ENCODE measurements at places on chromosomes 12 and 14.

GRCh38 chr12:40770781-40771180 is 78.5 kb downstream of the CNTN1 start:
- DNase-seq: no peak

DNA sequence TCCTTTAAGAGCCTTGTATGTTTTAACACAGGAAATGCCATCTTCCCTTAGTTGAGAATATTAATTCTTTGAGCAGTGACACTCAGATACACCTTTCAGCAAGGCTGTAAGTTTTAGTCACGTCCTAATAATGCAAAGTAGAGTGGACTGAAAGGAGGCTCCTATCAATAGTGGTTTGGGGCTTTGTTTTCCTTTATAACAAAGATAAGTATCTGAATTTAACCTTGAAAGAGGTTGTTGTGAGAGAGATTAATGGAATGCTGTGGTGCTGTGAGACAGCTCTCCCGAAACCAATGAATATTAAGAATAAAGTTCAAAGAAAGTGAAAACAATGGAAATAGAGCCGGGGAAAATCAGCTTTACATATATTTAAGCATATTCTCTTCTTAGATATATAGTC is 259.6 kb downstream of the ERC1 start:
- DNase-seq: no peak

- no peak for DNase-seq
Measured at GRCh38 chr12:77678621-77679020, 152.1 kb upstream of the NAV3 start.

DNA sequence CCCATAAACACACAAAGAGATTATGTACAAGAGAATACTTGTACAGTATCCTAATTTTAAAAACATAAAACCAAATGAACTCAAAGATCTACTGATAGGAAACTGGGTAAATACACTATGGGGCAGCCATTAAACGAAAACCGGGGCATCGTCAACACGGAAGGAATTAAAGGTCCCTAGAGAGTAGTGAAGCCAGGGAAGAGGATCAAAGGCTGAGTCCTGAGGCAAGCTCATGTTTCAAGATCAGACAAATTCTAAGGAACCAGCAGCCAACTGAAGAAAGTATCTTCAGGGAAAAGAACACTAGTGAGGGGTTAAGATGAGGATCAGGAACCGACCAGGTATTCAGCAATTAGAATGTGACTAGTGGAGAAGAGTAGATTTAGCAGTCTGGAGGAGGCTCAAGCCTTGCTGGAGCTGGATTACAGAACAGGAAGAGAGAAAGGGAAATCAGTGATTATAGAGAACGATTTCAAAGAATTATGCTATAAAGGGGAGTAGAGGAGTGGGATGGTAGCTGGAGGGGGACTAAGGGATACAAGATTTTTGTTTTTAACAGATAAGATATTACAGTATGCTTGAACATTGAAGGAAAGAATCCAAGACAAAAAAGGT is 23.7 kb downstream of the SEL1L start:
- no peak for DNase-seq

- no peak for DNase-seq
Measured at GRCh38 chr12:47802312-47802711, 17.4 kb downstream of the HDAC7 start.

DNA sequence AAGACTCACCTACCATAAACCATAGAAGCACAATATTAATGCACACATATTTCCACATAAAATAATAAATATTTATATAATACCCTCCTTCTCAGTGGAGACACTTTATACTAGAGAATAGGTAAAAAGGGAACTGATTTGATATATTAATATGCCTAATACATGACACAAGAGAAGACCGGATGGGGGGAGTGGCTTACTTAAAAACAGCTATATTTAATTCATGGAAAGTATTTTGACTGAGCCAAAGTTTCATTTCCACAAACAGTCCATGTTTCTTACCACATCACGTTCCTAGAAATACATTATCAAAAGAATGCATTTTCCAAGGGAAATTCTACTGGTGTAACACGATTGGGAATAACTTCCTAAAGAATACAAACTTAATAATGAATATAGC is 63.4 kb downstream of the ITPR2 start:
- DNase-seq: no peak

DNA sequence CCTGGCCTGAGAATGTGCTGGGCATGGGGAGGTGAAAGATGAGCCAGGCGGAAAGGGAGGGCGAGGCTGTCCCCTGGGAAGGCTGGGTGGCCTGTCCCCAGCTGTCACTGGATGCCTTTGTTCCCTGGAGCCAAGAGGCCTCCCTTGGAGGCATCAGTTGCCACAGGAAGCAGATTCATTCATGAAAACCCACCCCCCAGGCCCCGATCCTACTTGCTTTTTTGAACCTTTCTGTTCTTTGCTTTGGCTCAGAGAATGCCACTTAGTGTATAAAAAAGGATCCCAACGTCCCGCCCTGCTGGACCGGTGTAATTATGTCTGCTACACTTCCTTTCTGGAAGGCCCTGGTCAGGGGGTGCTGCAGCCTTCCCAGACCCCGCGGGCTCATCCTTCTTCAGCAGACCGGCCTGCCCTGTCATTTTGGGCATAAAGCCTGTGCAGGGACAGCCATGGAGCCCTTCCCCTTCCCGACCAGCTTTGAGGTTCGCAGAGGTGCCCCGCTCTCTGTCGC is 220.2 kb downstream of the SLC41A2 start:
- DNase-seq: no peak

GRCh38 chr14:20376071-20376588 is 32.7 kb downstream of the PARP2 start:
- no peak for DNase-seq

DNA sequence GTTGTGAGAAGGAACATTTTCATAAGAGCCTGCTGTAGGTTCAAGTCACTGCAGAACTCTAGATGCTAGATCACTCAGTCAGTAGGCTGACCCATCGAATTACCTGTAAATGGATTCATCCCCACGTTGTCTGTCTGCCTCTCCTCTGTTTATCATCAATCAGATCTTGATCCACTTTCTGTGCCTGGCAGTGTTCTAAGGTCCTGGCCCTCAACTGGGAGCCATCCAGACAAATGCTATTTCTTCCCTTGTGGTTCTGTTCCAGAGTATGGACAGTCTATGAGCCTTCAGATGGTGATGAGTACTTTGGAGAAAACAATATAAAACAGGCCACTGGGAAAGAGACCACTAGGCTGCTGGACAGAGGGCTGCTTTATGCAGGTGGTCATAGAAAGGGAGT is 699.4 kb upstream of the TMEM132C start:
- DNase-seq: no peak

- no peak for DNase-seq
Measured at GRCh38 chr12:131915823-131916222, 13.3 kb upstream of the PUS1 start.

GRCh38 chr14:24463017-24463883 is 20.7 kb upstream of the SDR39U1 start:
- no peak for DNase-seq

DNA sequence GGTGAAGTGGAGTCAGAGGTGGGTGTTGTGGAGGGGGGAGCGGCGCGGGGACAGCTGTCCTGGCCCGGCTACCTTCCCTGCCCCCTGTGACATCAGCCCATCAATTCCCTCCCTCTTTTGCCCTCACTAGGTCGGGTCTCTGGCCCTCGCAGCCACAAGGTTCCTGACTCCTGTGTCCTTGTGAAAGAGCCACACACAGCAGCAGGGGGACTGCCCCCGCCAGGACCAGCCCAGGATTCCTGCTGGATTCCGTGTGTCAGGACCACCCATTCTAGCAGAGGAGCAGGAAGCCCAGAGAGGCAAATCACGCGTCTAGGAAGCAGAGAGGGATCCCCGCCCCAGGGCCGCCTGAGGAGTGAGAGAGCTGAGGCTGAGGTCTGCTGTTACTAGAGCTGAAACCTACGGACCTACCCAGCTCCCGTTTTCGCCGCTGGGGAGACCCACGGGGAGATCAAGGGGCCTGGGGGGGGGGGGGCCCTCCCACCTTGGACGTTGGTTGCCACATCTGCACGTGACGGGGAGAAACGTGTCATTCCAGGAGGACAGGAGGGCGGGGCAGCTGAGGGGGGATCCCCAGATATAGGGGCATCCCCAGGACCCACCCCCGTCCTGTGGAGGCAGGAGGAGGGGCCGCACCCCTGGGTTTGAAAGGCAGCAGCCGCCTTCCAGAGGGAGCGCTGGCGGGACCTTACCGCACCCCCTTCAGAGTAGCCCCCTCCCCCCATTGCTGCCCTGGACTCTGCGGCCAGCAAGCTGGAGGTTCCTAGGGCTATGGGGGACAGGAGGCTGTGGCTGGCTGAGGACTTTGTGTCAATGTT is 12.5 kb upstream of the INF2 start:
- no peak for DNase-seq

- DNase-seq: peak; percentile 34
Measured at GRCh38 chr12:90909069-90909770, 45.8 kb downstream of the CCER1 start.

DNA sequence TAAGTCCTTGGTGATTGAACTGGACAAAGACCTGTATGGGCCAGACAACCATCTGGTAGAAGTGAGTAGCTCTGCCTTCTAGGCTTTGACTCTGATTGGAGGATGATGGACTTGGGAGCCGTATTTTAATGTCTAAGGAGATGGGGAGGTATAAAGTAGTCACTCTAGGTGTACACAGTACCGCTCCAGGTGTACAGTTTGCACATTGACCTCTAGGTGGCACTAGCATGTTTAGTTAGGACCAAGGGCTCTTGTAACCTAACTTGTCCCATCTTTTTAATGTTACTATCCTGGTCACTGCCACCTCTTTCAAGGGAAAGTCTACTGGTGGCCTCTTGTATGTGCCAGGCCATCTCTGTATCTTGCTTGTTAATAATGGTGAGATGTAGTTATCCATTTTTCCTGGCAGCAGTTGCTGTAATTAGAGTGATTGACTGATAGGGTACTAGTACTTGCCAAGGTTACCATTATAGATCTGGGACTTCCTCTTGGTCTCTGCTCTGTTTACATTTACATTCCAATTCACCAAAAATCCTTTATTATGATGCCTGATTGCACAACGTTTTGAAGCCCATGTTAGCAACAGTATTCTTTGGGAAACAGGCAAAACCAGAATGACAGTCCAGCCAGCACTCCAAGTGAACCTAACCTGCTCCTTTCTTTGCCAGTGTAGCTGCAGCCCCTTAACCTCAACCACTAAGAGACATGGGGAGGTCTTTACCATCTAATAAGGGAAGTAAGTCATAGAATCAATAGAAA is 3.6 kb downstream of the SMARCD1 start:
- peak; percentile 34 for DNase-seq

GRCh38 chr14:68367536-68367935 is 425.3 kb downstream of the ZFP36L1 start:
- no peak for DNase-seq

GRCh38 chr12:12622418-12622817 is 10.7 kb downstream of the CREBL2 start:
- no peak for DNase-seq

- DNase-seq: no peak
Measured at GRCh38 chr14:99333214-99333613, 61.2 kb upstream of the BCL11B start.

DNA sequence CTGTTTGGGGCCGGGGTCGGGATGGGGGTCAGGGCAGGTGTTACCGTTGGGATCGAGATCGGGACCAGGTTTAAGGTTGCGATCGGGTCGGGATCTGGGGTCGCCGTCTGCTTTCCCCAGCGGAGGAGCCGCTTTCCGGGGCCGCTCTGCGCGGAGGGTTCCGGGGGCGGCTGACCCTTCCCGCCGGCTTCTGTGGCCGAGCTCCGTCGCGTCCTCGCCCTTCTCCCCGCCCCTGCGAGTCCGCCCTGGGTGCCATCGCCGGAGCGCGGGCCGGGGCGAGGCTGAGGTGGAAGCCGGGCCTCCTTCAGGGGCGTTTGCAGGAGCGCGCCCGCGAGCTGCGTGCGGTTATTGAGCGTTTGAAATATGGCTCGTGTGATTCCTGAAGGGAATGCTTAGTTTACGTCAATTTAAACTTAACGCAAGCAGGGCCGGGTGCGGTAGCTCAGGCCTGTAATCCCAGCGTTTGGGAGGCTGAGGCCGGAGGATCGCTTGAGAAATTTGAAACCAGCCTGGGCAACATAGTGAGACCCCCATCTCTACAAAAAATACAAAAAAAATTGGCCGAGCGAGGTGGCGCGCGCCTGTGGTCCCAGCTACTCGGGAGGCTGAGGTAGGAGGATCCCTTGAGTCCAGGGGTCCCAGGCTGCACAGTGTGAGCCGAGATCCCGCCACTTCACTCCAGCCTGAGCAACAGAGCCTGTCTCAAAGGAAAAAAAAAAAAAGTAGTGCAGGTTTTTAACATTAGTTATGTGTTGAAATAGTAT is 620 bp downstream of the PGAM5 start:
- no peak for DNase-seq

DNA sequence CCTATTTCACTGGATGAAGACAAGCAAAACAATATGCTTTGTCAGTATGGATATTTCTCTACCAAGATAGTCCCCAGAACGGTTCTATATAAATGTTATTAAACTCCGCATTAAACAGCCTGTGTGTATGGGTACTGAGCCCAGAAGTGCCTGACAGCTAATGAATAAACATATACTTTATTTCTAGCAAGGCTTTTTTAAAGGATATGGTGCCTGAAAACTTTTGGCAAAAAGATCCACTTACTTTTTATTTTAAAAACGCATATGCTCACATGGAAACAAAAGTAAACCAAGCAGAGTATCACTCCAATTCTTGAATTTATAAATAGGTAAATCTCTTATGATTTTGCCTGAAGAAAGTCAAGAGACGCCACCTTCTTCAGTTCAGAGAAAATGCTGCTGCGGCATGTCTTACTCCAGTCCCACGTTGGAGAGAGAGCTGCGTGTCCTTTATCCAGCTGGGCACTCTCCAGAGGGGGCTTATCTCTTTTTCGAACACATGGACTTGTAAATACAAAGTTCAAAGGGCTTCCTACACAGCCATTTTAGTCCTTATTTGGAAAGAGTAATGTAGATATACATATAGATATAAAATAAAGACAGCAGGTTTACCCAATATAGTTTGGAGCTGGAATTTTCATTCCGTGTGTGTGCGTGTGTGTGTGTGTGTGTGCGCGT is 264.2 kb downstream of the ADAMTS20 start:
- DNase-seq: no peak

GRCh38 chr14:27845902-27846301 is 920.7 kb upstream of the FOXG1 start:
- no peak for DNase-seq

DNA sequence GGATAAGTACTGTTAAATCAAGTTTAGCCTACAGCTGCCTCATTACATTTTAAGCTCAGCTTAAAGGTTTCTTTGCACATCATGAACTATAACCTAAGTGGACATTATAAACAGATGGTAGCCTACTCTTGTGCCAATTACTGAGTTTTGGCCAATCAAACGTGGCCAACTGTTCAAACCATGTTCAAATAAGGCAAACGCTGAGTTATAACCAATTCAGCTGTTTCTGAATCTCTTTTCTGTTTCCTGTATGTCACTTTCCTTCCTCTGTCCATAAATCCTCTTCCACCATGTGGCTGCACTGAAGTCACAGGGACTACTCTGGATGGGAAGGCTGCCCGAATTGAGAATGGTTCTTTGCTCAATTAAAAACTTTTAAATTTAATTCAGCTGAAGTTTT is 98.4 kb downstream of the BCAT1 start:
- no peak for DNase-seq

GRCh38 chr14:99774556-99775307 is 18.5 kb upstream of the EML1 start:
- DNase-seq: no peak
